Caco-2 (cell line): ENCODE measurements at places on chromosomes 4 and X. TPM values are rescaled to one million over a fixed set of nuclear protein-coding genes. Genes with fewer than 3 reads are reported as not detected.

RASGEF1B gene
- total RNA-seq, result 24.8 and 32.3 TPM in 2 replicates

TBC1D25 gene
- 9.3 and 11.1 TPM in 2 replicates for total RNA-seq

PITX2 gene
- total RNA-seq, result 76.8 and 82.8 TPM in 2 replicates

PNMA6A gene
- total RNA-seq, result not detected in 2 replicates

FGB gene
- 29.4 and 37.1 TPM in 2 replicates for total RNA-seq

HAND2 gene
- total RNA-seq, result not detected in 2 replicates

MYOZ2 gene
- total RNA-seq, result 0.18 and 0.23 TPM in 2 replicates

APOO gene
- total RNA-seq, result 23.4 and 24.0 TPM in 2 replicates

EOLA2 gene
- total RNA-seq, result 28.0 and 32.1 TPM in 2 replicates

KIF4A gene
- 36.9 and 39.6 TPM in 2 replicates for total RNA-seq

CENPC gene
- 19.5 and 19.7 TPM in 2 replicates for total RNA-seq

PHEX gene
- 0.67 and 0.75 TPM in 2 replicates for total RNA-seq

SPANXN4 gene
- not detected in 2 replicates for total RNA-seq

NLGN3 gene
- total RNA-seq, result 0.61 and 0.67 TPM in 2 replicates

CYLC1 gene
- total RNA-seq, result not detected in 2 replicates

HSD17B11 gene
- 39.3 and 42.8 TPM in 2 replicates for total RNA-seq

ATP2B3 gene
- not detected in 2 replicates for total RNA-seq

TLR7 gene
- total RNA-seq, result 0.45 and 0.63 TPM in 2 replicates

DNA sequence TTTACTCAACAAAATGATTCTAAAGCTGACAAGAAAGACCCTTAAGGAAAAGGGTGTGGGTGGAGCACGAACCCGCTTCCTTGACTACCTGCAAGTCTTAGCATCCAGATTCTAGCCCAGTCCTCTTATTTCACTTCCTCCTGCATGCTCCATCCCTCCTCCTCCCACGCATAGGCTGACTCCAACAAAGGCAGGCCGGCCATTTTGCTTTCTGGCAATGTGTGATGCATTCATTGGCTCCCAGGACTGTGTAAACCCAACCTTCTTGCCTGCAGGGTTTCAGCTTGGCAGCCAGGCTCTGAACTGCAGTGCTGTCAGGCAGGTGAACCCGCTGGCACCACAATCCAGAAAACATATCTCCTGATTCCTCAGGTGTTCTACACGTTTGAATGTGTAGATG, 39.3 kb downstream of the RTL9 start:
- DNase-seq, result no peak

GRCh38 chr4:115360431-115360830, 247.0 kb upstream of the NDST4 start:
- no peak for DNase-seq

DNA sequence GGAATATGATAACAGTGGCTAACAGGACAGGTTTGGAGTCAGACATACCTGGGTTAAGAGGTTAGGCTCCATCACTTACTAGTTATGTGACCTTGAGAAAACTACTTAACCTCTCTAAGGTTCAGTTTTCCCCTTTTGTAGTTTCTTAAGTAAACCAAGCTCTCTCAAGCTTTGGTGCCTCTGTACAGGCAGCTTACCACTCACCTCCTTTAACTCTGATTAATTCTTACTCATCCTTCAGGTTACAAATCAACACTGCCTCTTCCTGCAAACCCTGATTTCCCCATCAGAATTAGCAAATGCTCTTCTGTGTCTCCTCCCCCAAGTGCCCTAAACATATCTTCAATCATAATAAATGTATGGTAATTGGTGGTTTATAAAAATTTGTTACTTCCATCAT, 3.5 kb upstream of the SERTM2 start:
- no peak for DNase-seq

DNA sequence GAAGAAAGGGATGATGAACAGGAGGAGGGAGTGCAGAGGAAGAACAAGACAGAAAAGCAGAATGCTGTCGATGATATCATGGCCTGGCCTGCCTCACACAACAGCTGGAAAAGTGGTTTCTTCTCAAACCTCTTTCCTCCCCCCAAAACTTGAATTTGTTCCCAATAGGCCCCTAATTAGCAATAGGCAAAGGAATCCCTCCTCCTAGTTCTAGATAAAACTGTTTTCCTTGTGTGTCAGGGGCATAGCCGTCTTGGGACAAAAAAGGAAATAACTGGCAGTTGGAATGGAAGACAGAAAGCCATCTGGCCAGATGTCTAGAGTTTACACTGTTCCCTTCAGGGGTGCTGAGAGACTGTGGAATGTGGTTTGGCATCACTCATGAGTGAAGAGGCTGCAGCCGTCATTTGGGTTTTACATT, 177.8 kb upstream of the C1QTNF7 start:
- DNase-seq, result no peak

DNA sequence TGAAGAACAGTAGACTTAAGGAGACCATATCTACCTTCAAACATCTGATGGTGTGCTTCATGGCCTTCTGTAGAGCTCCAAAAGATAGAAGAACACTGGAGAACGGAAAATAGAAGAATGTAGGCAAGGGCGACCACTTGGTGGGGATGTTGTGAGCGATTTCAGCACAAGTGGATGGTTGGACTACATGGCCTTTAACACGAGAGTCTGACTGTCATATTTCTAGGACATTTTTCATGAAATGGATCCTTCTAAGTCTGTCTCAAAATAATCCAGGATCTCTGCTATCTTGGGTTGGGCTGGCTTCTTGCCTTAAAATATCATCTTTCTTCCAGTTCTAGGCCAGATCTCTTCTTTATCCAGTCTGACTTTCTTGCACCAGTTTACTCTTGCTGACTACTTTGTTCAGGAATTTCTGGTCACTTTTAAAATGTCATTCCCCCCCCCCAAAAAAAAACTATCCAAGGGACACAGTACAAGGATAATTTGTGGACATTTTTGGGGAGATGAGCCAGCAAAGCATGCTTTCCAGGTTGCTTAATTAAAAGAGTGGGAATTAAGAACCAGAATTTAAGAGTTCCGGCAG, 1.2 kb upstream of the MID1IP1 start:
- DNase-seq, result no peak

DNA sequence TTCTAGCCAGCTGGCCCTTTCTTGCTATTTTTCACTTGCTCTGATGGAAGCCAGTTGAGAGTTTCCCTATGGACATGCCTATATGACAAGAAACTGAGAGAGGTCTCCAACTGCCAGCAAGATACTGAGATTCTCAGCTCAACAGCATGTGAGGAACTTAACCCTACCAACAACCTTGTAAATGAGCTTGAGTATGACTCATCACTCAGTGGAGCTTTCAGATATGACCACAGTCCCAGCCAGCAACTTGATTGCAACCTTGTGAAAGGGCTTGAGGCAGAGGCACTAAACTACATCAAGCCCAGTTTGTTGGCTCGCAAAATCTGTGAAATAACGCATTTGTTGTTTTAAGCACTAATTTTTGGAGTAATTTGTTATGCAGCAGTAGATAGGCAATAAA, 175.8 kb downstream of the COMMD8 start:
- no peak for DNase-seq

- DNase-seq, result no peak
These were observed 18.9 kb downstream of the THAP9 start for GRCh38 chr4:82919386-82919785.

GRCh38 chrX:50211510-50211909, 6.9 kb downstream of the CCNB3 start:
- peak; percentile 3 for DNase-seq

DNA sequence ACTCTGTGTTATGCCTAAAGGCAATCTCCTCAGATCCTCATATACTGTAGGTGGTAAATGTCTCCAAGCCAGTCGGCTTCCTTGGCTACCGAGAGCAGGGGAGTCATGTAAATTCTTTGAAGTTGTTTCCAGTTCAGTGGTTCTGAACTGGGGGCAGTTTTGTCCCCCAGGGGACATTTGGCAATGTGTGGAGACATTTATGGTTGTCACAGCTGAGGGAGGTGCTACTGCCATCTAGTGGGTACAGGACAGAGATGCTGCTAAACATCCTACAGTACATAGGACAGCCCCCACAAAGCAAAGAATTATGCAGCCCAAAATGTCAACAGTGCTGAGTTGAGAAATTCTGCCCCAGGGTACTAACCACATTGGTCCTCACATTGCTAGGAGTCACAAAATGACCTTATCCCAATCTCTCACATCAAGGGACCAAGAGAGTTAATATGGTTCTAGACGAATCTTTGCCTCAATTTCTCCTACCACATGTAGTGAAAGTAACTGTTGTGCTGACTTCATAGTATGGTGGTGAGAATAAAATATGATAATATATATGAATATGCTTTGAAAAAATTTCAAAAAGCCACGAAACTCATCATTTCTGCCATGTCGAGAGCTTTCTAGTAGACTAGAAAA, 104.4 kb upstream of the ARHGAP24 start:
- DNase-seq, result peak; percentile 42

GRCh38 chr4:118284169-118284568, 68.6 kb downstream of the PRSS12 start:
- DNase-seq, result no peak

- no peak for DNase-seq
These were observed 19.2 kb downstream of the LNX1 start for GRCh38 chr4:53571936-53572599.

GRCh38 chrX:85379174-85379907, at the start of gene POF1B:
Gene POF1B, minus strand, starts transcription at chrX:85379665. Its CDS starts 211 bp downstream, at chrX:85379454.
- DNase-seq, result peak; percentile 65

DNA sequence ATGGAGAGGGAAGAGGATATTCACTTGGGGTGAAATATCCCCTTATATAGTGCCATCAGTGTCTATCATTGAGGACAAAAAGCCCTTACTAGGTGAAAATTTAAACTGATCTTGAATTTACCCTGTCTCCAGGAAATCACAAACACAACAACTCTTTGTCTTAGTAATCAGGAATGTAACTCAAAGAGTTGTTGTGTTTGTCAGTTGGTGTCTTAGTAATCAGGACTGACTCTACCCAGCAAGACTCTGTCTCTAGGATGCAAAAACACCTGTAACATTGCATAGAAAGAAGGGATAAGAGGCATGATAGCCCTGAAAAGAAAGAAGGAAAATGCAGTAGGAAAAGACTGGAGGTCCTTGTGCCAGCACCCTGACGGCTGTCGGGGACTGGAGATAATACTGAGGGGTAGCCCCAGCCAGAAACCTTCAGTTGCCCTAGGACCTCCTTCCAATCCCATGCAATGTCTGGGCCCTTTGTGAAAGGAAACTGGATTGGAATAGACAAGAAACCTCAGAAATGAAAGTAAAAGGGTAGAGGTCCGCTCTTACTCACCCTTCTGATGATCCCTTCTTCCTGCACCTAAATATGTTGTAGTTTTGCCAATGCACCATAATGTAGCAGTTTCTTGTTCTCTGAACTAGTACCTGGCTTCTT, 45.3 kb downstream of the HMGB2 start:
- no peak for DNase-seq

- DNase-seq, result peak; percentile 15
These were observed 32.7 kb upstream of the JADE1 start for GRCh38 chr4:128776794-128777216.

DNA sequence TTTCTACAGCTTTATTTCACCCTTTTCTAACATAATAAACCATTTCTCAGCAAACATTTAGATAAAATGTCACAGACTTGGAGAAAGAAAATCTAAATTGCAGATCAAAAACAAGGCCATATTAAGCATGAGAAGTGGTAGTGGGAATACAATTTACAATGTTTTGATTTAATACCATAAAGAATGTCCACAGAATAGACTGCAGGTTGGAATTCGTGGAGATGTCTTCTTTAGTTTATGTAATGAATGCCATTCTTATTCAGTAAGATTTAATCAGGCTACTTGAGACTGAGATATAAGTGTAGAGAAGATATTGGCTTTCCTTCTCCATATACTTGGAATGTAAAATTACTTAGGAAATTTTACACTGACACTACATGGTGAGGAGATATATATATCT, 91.9 kb upstream of the ZFP42 start:
- no peak for DNase-seq

GRCh38 chr4:183968931-183969330, 63.8 kb downstream of the STOX2 start:
- DNase-seq, result no peak

DNA sequence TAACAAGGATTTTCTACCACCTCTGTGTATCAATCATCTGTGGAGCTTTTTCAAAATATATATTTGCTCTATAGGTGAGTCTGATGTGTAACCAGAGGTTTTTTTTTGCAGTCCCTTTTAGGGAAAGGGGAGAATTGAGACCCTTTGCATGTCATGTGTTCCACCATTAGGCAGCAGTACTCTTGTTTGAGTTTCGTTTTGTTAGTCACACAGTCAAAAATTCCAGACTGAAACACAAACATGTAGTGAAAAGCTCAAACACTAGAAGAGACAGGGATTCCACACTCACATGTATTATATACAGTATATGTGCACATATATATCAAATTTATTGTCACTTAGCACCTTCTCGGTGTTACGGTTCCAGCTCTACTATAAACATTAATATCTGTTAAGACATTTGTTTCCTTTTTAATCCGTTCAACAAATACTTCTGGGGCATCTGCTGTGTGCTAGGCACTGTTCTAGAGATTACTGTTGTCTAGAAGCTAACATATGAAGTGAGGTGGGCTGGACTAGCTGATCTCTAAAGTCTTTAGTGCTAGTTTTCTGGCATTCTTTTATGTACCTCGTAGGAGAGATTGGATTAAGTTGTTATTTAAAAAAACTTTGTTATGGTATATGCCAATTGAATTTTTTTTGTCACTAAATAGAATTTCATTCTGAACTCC, 5.5 kb downstream of the USP9X start:
- DNase-seq, result no peak

DNA sequence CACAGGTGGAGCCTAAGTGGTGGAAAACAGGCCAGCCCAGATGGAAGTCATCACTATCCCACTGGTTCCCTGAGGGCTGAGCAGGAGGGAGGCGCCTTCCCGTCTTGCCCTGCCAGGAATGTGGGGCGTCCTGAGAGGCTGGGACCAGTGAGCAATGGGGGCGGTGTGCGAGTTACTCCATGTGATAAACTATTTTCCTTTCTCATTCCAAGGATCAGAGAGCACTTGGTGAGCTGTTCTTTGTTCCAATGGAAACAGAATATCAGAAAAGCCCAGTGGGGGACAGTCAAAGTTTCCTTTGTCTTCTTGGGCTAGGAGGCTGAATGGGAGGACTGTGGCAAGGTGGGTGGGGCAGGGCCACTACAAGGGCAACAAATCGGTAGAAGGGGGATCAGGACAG, 86.2 kb downstream of the NHSL2 start:
- DNase-seq, result no peak

- DNase-seq, result no peak
These were observed 123.5 kb upstream of the BMPR1B start for GRCh38 chr4:94634271-94634670.

DNA sequence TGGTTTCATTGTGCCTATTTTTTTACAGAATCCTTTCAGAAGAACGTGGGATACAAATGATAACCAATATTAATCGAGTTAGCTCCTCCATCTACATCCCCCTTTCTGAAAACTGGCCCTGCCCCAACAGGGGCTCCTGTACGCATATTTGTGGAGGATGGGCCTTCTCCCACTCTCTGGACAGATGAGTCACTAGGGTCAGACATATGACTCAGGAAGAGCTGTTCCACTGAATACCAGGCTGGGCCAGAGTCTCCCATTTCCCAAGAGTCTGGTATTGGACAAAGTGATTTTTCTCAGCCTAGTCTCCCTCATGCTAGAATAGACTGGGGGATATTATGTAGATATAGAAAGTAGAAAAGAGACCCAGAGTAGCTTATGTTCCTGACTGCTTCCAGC, 142.4 kb downstream of the TSPAN5 start:
- no peak for DNase-seq
